Stimulated activated CD8-positive, alpha-beta memory T cell treated with anti-CD3 and anti-CD28 coated beads, Interleukin-12 subunit alpha, Interleukin-12 subunit beta, amount 100 ng/mL, for 4 hours (primary cell): ENCODE measurements at places on chromosomes 4 and X.

GRCh38 chr4:15194520-15194919 lies 192.2 kb downstream of the CPEB2 start:
- DNase-seq: no peak

DNA sequence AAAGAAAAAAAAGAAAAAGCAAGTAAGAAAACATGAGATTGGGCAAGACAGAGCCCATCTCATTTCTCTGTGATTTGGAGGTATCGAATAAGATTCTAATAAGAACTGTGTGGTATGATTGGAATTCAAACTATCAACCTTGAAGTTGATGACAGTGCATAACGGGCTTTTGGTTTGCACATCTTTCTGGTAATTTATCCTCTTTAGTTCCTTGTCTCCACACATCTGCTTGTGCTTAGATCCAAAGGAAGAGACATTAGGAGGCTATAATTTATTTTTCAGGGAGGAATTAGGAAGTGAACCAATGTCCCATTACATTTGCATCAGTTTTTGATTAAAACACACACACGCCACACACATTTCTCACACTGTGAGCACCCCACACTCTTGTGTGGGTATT lies 149.9 kb downstream of the ARSF start:
- DNase-seq: no peak

DNA sequence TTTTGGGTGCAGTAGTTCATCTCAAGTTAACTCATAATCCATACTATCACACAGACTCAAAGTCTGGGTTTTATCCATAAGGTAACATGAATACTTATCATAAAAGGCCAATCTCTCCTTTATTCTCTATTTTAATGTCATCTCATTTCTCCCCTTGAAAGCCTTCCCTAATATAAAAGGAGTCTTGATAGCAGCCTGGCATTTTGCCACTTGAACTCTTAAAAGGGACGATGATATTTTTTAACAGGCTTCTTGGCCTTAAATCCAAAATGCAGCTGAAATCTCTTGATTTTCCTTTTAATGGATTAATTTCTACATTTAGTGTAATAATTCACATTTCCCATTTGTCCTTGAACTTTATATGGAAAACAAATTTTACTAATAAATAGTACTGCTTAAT lies 8.4 kb upstream of the JCHAIN start:
- no peak for DNase-seq

DNA sequence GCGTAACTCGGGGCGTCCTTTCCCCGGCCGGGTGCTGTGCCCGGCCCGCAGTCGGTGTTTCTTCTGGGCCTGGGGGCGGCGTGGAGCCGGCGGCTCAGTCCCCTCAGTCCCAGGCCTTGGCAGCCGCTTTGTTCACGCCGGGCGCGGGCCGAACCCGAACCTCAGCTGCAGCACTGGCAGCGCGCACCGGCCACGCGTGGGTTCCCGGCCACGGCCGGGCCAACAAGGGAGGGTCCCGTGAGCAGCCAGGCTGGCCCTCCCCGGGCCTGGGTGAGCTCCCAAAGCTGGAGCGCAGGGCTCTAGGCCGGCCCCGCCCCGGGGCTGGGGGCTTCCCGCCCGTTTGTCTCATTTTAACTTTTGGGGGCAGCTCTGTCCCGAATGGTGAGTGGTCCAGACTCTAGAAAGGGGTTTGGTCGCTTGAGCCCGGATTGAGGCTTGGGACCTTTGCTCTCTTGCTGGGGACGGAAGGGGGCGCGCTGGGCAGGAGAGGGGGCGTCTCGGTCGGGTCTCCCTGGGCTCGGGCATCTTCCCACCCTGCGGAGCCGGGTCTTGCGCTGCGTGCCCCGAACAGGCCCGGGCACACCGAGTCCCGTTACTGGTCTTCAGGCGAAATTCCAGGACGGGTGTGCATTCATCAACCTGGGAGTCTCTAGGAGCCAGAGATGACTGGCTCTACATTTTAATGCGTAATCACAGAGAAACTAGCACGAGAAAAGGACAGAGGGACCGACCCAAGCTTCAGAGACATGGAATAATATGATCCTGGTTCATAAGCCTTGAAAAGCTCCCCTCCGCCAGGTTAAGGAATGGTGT lies 177.1 kb downstream of the CBR4 start:
- no peak for DNase-seq

DNA sequence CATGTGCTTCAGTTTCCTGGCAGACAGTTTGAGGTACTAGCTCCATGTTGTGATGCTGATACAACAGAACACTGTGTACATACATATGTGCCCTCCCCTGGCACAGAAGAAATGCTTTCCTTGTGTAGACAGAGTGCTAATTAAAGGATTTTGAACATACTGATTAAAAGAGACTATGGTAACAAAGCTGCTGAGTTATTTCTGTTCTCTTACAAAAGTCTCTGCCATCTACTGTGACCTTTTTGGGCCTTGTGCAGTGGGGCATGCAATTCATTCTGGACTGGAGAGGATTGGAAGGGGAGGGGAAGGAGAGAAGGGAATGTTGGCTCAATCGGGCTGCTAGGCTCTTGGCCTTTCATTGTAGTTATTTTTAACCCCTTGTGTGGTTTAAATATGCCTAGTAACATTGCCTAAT lies 6.0 kb downstream of the PDLIM5 start:
- no peak for DNase-seq

GRCh38 chrX:138859421-138859820 lies 147.9 kb upstream of the FGF13 start:
- no peak for DNase-seq

DNA sequence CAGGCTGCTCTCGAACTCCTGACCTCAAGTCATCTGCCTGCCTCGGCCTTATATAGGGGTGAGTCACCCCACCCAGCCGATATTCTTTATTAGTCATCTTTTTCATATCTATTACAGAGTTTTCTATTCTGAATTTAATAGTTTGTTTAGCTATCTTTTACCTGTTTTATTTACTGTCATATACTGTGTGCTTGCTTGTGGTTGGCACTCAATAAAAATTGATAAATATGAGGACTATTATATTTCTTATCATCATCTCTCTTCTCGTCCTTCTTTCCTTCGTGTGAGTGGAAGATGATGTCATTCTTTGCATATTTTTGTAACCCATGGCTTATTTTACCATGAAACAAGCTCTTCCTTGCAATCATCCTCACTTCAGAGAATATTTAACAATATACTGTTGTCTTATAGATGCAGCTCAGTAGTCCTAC lies 265.5 kb downstream of the ARHGAP24 start:
- DNase-seq: no peak

GRCh38 chr4:166838975-166839614 lies 395.2 kb downstream of the SPOCK3 start:
- DNase-seq: no peak

DNA sequence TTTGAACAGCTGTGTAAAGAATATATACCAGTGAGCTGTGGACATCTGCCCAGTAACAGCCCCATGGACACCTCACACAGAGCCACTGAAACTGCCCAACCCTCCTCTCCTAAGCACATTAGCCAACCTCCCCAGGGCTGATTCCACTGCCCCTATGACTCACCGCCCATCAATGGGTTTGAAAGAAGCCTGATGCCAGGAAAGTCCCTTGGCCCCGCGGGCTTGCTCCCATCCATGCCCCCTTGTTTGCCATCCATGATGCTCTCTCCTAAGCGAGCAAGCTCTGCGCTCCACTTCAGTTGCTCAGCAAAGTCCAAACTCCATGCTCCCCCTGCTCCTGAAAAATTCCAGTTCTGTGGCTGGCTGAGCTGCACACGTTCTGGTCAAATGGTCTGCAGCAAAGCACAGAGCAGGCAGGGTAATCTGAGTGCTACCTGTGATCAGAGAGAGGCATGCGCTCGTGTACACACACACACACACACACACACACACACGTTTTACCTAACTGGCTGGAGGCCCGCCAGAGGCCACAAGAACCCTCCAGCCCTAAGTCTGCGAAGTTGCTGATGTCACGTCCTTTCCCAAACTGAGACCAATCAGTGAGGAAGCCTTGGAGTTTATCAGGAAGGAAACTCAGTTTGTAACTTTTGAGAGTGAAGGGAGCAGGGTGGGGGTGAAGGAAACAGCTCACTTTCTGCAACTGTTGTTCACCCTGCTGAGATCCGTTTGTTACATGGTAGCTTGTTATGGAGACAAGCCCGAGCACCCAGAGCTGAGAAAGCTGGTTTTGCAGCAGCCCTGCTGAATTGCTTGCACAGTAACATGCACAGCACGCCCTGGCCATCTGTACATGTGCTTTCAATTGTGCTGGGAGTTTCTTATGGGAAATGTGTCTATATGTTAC lies at the start of gene ASB9:
Gene ASB9 (minus strand): TSS at position 466 of the 904 bp plus-strand sequence. CDS start 209 bp downstream, at position 257.
- DNase-seq: no peak

GRCh38 chrX:13151828-13152517 lies 107.6 kb upstream of the FAM9C start:
- DNase-seq: no peak

- no peak for DNase-seq
Measured at GRCh38 chr4:98583265-98583664, 75.1 kb downstream of the TSPAN5 start.

- no peak for DNase-seq
Measured at GRCh38 chrX:21799767-21800166, 39.6 kb upstream of the MBTPS2 start.

- no peak for DNase-seq
Measured at GRCh38 chr4:184815046-184815877, 10.5 kb downstream of the ACSL1 start.

DNA sequence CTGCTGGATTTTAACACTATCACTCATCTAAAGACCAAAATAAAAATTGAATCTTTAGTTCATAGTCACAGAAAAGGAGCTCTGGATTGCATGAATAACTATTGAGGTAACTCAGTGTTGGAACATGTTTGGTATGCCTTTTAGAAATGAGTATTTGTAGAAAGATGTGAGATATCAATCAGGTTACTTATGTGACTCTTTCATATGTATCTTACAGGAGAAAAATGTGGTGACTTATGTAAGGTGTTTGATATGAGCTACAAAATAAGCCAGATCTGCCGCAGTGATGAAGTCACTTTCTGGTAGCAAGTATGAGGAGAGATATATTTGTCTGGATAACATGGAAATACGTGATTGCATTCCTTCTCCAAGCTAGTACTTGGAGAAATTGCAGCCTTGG lies 1653.3 kb upstream of the PCDH7 start:
- DNase-seq: no peak

DNA sequence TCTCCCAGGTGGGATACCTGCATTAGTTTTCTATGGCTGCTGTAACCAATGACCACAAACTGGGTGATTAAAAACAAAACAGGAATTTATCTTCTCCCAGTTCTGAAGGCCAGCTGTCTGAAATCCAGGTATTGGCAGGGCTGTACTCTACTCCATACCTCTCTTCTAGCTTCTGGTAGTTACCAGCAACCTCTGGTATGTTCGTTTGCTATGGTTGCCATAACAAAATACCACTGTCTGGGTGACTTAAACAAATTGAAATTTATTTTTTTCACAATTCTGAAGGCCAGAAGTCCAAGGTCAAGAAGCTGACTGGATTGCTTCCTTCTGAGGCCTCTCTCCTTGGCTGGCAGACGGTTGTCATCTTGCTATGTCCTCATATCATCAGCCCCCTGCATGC lies 642.1 kb upstream of the TENM3 start:
- DNase-seq: no peak

GRCh38 chrX:44261286-44261685 lies 82.2 kb downstream of the EFHC2 start:
- no peak for DNase-seq

- DNase-seq: no peak
Measured at GRCh38 chr4:112651641-112652040, 14.7 kb downstream of the LARP7 start.
